ENCODE measurements at places on chromosomes 1 and 21. TPM values are rescaled to one million over a fixed set of nuclear protein-coding genes. Genes with fewer than 3 reads are reported as not detected.

The C1orf35 gene
- total RNA-seq = 10.3 TPM

The MYOCOS gene
- total RNA-seq = not detected

The PROX1 gene
- total RNA-seq = 17.8 TPM

The CBS gene
- 122 TPM for total RNA-seq

The SPRR3 gene
- total RNA-seq = not detected

The SCMH1 gene
- 145 TPM for total RNA-seq

The VANGL2 gene
- total RNA-seq = 27.5 TPM

The OR2AK2 gene
- total RNA-seq = 6.6 TPM

The S100A16 gene
- total RNA-seq = 9.7 TPM

The GUCA2B gene
- total RNA-seq = not detected

The LCE3D gene
- not detected for total RNA-seq

The CD164L2 gene
- not detected for total RNA-seq

The AKR7A3 gene
- total RNA-seq = 2.5 TPM

The PPIAL4G gene
- total RNA-seq = 2.2 TPM

The IGSF9 gene
- 10.6 TPM for total RNA-seq

The CNN3 gene
- total RNA-seq = 144 TPM

The CYP4B1 gene
- not detected for total RNA-seq

The SLC25A34 gene
- 1.6 TPM for total RNA-seq

The CD247 gene
- total RNA-seq = 3.1 TPM

The CLCNKB gene
- not detected for total RNA-seq

The NLRP3 gene
- total RNA-seq = 0.63 TPM

The DENND2C gene
- 0.94 TPM for total RNA-seq

The BRDT gene
- not detected for total RNA-seq

The AGMAT gene
- total RNA-seq = 0.31 TPM

The KANK4 gene
- 0.63 TPM for total RNA-seq

The C1orf141 gene
- total RNA-seq = not detected

The PCSK9 gene
- 3.8 TPM for total RNA-seq

The SPATA45 gene
- total RNA-seq = not detected

The C1orf185 gene
- not detected for total RNA-seq

The SWT1 gene
- 38.2 TPM for total RNA-seq

The RORC gene
- total RNA-seq = not detected

The TRIM67 gene
- 61.7 TPM for total RNA-seq

The CFAP141 gene
- total RNA-seq = not detected

The OSCP1 gene
- total RNA-seq = 23.5 TPM

The LCK gene
- total RNA-seq = not detected

The PAX7 gene
- total RNA-seq = not detected

The CELA2B gene
- not detected for total RNA-seq

The TMEM52 gene
- total RNA-seq = 1.3 TPM
